Activated CD8-positive, alpha-beta T cell treated with anti-CD3 and anti-CD28 coated beads for 36 hours (primary cell): ENCODE measurements at places on chromosomes 3 and 15. TPM values are rescaled to one million over a fixed set of nuclear protein-coding genes. Genes with fewer than 3 reads are reported as not detected.

GRCh38 chr3:49248840-49249227 lies 28.2 kb downstream of the C3orf62 start:
- no peaks in the 10 kb centered on the region for H3K36me3 ChIP-seq
- H3K4me1 ChIP-seq = no peaks in the 10 kb centered on the region
- no peak for DNase-seq
- no peak overlapping the region for H3K4me3 ChIP-seq
- H3K27me3 ChIP-seq = no peaks in the 10 kb centered on the region

DNA sequence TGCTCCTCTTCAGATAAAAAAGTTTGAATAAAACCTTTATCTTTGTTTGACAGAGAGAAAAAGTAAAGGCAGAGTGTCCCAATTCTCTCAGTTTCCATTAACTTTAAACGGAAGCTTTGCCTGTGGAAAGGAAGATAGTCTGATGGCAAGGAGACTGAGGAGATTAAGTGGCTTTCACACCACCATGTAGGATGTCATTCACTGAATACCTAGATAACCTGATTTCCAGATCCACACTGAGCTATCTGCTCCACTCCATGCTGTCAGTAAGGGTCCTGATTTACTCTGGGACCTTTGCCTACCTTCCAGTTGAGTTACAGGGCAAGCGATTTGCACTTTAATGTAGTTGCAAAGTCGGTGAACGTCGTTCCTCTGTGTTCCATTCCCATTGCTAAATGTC lies 233.4 kb upstream of the TBL1XR1 start:
- no peak for DNase-seq
- H3K4me1 ChIP-seq = peaks cover 21% of the 10 kb centered on the region
- no peak overlapping the region for H3K27ac ChIP-seq
- no peak overlapping the region for H3K4me3 ChIP-seq
- no peaks in the 10 kb centered on the region for H3K27me3 ChIP-seq

DNA sequence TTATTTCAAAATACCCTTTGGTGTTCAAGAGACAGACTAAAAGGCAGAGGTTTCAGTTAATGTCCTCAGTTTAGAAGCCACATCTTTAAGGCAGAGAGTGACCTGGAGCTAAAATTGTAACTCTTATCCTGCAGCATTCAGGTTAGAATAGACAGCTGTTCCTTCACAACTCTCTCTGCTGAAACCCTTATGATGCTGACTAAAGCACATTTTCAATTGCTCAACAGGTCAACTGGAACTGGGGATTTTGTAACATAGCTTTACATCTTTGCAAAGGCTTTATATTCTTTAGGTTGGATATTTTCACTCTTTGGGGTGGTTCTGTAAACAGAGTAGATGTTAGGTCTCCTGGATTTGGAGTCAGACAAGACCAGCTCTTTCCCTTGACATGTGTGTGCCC lies 20.3 kb upstream of the PLSCR4 start:
- DNase-seq = no peak
- H3K4me1 ChIP-seq = no peaks in the 10 kb centered on the region
- no peak overlapping the region for H3K4me3 ChIP-seq
- no peak overlapping the region for H3K27ac ChIP-seq
- no peaks in the 10 kb centered on the region for H3K36me3 ChIP-seq

GRCh38 chr3:122299872-122300460 lies 25.1 kb upstream of the CSTA start:
- DNase-seq = peak; percentile 54
- H3K36me3 ChIP-seq = no peaks in the 10 kb centered on the region
- no peak overlapping the region for H3K27ac ChIP-seq

GRCh38 chr3:52144796-52145735 lies 9.2 kb downstream of the POC1A start:
- H3K27ac ChIP-seq = no peak overlapping the region
- H3K36me3 ChIP-seq = peaks cover 15% of the 10 kb centered on the region
- H3K4me1 ChIP-seq = peaks cover 7% of the 10 kb centered on the region
- no peak overlapping the region for H3K4me3 ChIP-seq
- no peak for DNase-seq

GRCh38 chr3:128492671-128493569 lies at the start of gene GATA2:
TSS of gene GATA2 (minus strand) at chr3:128493201. CDS start at chr3:128487031, 6,170 bp downstream.
- no peak within 1 kb of the TSS for H3K27ac ChIP-seq
- H3K27me3 ChIP-seq = peaks cover 54% of the 10 kb centered on the region
- H3K4me1 ChIP-seq = peaks cover 17% of the 10 kb centered on the region
- no peaks in the 10 kb centered on the region for H3K36me3 ChIP-seq

DNA sequence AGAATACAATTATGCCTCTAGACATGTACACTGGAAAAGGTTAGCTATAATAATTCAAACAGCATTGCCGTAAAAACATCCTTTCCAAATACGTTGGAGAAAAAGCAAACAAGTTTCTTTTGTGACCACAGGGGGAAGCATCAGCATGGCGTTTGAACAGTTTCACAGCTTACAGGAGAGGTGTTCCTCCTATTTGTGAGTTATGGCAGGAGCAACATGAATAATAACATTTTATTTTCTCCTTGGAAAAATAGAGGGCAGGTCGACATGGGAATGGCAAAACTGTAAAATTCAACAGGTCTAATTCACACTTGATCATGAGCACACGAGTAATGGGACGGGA lies 39.7 kb upstream of the GADL1 start:
- H3K27me3 ChIP-seq = no peaks in the 10 kb centered on the region
- peak; percentile 6 for DNase-seq
- H3K4me3 ChIP-seq = no peak overlapping the region
- H3K4me1 ChIP-seq = peaks cover 8% of the 10 kb centered on the region
- no peaks in the 10 kb centered on the region for H3K36me3 ChIP-seq
- H3K27ac ChIP-seq = no peak overlapping the region

DNA sequence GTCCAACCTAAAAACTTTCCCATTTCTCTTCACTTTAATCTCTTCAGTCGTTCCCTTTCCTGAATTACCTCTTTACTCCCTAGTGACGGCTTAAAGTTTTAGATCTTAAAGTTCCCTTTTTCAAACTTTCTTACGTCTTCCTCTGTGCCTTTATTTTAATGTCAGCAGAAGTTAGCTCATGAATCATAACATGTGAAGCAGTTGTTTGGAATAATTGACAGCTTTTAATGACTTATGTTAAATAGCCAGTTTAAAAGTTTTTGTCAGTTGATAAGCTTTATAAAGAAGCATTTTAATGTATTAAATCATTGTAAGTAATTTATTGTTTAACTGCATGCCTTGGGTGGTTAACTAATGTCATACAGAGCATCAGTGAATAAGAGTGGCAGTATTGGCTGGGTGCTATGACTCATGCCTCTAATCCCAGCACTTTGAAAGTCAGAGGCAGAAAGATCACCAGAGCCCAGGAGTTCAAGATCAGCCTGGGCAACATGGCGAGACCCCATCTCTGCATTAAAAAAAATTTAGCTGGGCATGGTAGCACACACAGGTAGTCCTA lies 33.9 kb downstream of the PIK3CA start:
- H3K27ac ChIP-seq = no peak overlapping the region
- peak; percentile 41 for DNase-seq
- H3K36me3 ChIP-seq = no peaks in the 10 kb centered on the region
- no peak overlapping the region for H3K4me3 ChIP-seq
- peaks cover 56% of the 10 kb centered on the region for H3K4me1 ChIP-seq

IL20RB gene
- total RNA-seq = 1.2 TPM

AGBL1 gene
- not detected for total RNA-seq

ASB14 gene
- not detected for total RNA-seq

GOLGA6L10 gene
- total RNA-seq = 2.5 TPM

COMMD4 gene
- total RNA-seq = 67.1 TPM

CHSY1 gene
- 58.3 TPM for total RNA-seq
